CD4-positive, CD25-positive, alpha-beta regulatory T cell (primary cell): ENCODE measurements at places on chromosomes 5 and 9.

GRCh38 chr9:126513159-126514036 lies 100.3 kb upstream of the LMX1B start:
- DNase-seq: no peak
- H3K36me3 ChIP-seq: no peaks in the 10 kb centered on the region
- no peak overlapping the region for H3K4me3 ChIP-seq
- H3K27ac ChIP-seq: no peak overlapping the region
- H3K4me1 ChIP-seq: peaks cover 29% of the 10 kb centered on the region
- peaks cover 18% of the 10 kb centered on the region for H3K27me3 ChIP-seq

DNA sequence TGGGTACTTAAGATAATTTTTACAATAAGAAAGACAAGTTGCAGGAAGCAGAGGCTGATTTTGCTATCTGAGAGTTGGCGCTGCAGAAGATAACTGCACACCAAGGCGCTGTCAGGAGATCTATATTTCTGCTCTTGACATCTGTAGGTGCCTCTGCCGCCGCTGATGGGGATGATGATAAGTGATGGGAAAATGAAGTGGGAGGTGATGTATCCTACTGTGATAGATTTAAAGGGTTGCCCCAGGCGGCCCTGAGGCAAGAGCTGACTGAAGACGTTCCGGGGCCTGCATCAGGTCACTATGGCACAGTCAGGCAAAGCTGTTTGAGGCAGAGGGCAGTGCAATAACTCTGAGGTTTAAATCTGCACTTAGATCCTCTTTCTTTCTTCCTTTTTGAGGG lies 78.1 kb downstream of the SNCAIP start:
- no peak overlapping the region for H3K4me3 ChIP-seq
- no peaks in the 10 kb centered on the region for H3K4me1 ChIP-seq
- no peaks in the 10 kb centered on the region for H3K27me3 ChIP-seq
- DNase-seq: no peak

DNA sequence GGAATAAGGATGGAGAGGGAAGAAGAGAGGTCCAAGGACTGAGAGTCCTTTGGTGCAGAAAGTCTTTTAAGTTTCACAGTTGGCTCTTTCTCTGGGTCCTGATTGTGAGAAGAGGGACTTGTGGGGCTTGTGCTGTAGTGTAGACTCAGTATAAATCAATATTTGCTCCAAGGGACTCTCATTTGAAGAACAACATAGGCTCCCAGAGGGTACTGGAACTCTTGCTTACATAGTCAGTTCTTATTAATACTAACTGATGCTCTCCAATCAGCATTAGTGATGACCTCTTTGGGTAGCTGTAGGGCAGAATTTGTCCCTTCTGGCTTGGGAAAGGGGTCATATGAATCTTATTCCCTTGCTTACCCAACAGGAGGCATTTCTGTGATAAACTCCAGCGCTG lies 62.5 kb upstream of the CXCL14 start:
- no peaks in the 10 kb centered on the region for H3K4me1 ChIP-seq
- no peaks in the 10 kb centered on the region for H3K27me3 ChIP-seq
- DNase-seq: no peak

DNA sequence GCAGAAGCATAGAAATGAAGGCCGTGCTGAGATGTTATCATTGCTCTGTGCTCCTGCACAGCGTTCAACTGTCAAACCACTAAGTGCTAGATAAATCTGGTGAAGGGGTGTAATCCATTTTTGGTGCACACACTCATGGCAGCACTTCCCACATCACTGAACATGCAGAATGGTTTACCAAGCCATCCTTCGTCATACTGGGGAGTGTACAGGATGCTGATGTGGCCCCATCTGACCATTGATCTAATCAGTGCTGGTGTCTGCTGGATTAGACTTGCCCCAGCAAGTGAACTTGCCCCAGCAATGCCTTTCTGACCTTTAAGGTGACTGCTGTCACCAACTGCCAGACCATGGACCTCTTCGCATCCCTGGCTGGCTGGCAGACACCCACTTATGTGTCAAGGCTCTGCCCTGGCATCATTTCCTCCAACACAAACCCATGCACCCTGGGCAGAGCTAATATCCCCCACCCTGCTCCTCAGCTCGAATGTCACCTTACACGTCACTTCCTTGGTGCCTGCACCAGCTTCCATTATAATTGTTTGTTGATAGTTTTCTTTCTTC lies 4.2 kb upstream of the SEMA4D start:
- peak overlapping the region; percentile 75 for H3K27ac ChIP-seq
- no peaks in the 10 kb centered on the region for H3K27me3 ChIP-seq
- H3K4me3 ChIP-seq: peak overlapping the region; percentile 39
- no peaks in the 10 kb centered on the region for H3K36me3 ChIP-seq
- H3K4me1 ChIP-seq: peaks cover 65% of the 10 kb centered on the region

DNA sequence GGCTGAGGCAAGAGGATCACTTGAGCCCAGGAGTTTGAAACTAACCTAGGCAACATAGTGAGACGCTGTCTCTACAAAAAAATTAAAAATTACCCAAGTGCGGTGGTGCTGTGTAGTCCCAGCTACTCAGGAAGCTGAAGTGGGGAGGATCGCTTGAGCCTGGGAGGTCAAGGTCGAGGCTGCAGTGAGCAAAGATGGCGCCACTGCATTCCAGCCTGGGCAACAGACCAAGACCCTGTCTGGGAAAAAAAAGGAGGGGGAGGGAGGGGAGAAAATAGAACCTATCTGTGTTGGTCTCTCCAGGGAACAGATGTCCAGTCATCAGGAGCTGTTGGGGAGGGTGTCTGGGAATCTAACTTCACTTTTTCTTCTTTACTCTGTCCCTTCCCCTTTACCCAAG lies 24.3 kb downstream of the MAT2B start:
- H3K27ac ChIP-seq: no peak overlapping the region
- H3K4me1 ChIP-seq: no peaks in the 10 kb centered on the region
- peaks cover 2% of the 10 kb centered on the region for H3K27me3 ChIP-seq
- DNase-seq: no peak

- DNase-seq: peak; percentile 91
- peak overlapping the region; percentile 83 for H3K4me3 ChIP-seq
- peaks cover 49% of the 10 kb centered on the region for H3K4me1 ChIP-seq
- H3K27ac ChIP-seq: peak overlapping the region; percentile 87
- H3K27me3 ChIP-seq: no peaks in the 10 kb centered on the region
Measured at GRCh38 chr9:20621471-20622329, 599 bp downstream of the MLLT3 start.

- H3K27ac ChIP-seq: no peak overlapping the region
- H3K4me1 ChIP-seq: peaks cover 14% of the 10 kb centered on the region
- no peaks in the 10 kb centered on the region for H3K36me3 ChIP-seq
- no peak overlapping the region for H3K4me3 ChIP-seq
- no peaks in the 10 kb centered on the region for H3K27me3 ChIP-seq
- DNase-seq: no peak
Measured at GRCh38 chr5:139513852-139514485, 31.4 kb upstream of the STING1 start.

DNA sequence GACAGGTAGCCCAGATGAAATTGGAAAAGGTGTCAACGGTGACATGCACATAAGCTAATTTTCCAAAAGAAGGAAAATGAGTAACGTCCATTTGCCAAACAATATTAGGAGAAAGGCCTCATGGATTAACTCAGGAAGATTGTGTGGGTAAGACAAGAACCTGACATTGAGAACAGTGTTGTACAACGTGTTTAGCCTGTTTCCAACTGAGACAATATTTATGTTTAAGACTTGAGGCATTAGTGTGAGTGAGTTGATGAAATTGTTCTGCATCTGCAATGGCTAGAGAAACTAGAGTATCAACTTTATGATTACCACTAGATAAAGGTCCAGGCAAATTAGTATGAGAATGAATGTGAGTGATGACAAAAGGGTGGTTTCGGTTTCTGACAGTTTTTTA lies 191.3 kb upstream of the RAI14 start:
- no peaks in the 10 kb centered on the region for H3K4me1 ChIP-seq
- no peak overlapping the region for H3K27ac ChIP-seq
- no peaks in the 10 kb centered on the region for H3K36me3 ChIP-seq

GRCh38 chr5:169557838-169558237 lies 25.7 kb upstream of the SPDL1 start:
- H3K27me3 ChIP-seq: peaks cover 7% of the 10 kb centered on the region
- no peak for DNase-seq
- no peak overlapping the region for H3K27ac ChIP-seq

- H3K27me3 ChIP-seq: no peaks in the 10 kb centered on the region
- no peaks in the 10 kb centered on the region for H3K36me3 ChIP-seq
- H3K4me3 ChIP-seq: no peak overlapping the region
Measured at GRCh38 chr9:94915476-94916450, 189.3 kb downstream of the AOPEP start.

- H3K27ac ChIP-seq: no peak overlapping the region
- H3K4me3 ChIP-seq: no peak overlapping the region
- H3K4me1 ChIP-seq: no peaks in the 10 kb centered on the region
- no peak for DNase-seq
- no peaks in the 10 kb centered on the region for H3K36me3 ChIP-seq
Measured at GRCh38 chr5:159978358-159978757, 30.6 kb upstream of the TTC1 start.

GRCh38 chr5:173327948-173328843 lies at the start of gene STC2:
TSS of gene STC2 (minus strand) at chr5:173328414. CDS start at chr5:173328193, 221 bp downstream.
- peaks cover 3% of the 10 kb centered on the region for H3K4me1 ChIP-seq
- DNase-seq: no peak
- H3K36me3 ChIP-seq: no peaks in the 10 kb centered on the region
- H3K27ac ChIP-seq: no peak within 1 kb of the TSS

- H3K4me3 ChIP-seq: no peak overlapping the region
- peaks cover 29% of the 10 kb centered on the region for H3K4me1 ChIP-seq
- H3K36me3 ChIP-seq: no peaks in the 10 kb centered on the region
- H3K27me3 ChIP-seq: no peaks in the 10 kb centered on the region
- no peak for DNase-seq
Measured at GRCh38 chr9:78070521-78070920, 38.9 kb upstream of the GNAQ start.

DNA sequence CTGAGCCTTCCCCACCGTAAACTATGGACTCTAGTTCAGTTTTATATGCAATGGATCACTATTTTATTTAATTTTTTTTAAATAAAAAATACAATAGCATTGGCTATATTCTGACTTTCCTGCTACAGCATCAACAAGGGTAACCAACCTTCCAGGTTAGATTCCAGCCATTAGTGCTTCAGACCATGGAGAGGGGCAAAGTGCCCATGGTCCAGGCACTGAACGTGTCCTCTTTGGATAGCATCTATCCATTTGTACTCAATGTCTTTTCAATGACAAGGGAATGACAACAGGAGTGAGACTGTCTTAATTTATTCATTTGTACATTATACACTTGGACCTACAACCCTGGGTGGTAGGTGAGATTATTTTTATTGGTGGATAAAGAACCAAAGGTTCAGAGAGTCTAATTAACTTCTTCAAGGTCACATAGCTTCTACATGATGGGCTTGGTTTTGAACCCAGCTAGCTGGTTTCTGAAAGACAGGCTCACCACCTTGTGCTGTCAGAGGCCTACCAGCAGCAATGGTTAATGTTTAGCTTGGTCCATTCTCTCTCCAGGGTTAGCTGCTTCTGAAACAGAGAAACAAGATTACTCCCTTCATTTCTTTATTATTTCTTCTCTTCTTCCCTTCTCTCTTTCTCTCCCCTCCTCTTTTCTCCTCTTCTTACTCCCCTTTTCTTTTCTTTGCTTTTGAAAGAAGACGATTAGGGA lies 11.5 kb downstream of the TMEM171 start:
- peaks cover 8% of the 10 kb centered on the region for H3K27me3 ChIP-seq
- no peak overlapping the region for H3K27ac ChIP-seq
- no peaks in the 10 kb centered on the region for H3K36me3 ChIP-seq

DNA sequence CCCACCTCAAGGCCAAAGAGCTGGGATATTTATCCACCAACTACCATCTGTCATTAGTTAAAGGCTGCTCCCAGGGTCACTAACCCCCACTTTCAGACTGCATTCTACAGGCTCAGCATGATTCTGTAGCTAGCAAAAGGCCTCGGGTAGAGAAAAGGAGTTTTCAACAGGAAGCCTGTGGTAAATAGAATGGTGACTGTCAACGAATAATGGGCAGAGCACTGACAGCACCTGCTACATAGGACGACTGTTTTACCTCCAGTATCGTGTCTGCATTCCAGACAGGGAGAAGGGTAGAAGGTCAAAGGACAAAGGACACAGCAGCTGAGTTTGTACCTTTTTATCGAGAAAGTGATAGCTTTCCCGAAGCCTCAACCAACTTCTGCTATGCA lies 20.3 kb downstream of the MFAP3 start:
- no peaks in the 10 kb centered on the region for H3K27me3 ChIP-seq
- H3K27ac ChIP-seq: no peak overlapping the region
- H3K4me3 ChIP-seq: no peak overlapping the region
- H3K4me1 ChIP-seq: no peaks in the 10 kb centered on the region
- H3K36me3 ChIP-seq: peaks cover 9% of the 10 kb centered on the region

DNA sequence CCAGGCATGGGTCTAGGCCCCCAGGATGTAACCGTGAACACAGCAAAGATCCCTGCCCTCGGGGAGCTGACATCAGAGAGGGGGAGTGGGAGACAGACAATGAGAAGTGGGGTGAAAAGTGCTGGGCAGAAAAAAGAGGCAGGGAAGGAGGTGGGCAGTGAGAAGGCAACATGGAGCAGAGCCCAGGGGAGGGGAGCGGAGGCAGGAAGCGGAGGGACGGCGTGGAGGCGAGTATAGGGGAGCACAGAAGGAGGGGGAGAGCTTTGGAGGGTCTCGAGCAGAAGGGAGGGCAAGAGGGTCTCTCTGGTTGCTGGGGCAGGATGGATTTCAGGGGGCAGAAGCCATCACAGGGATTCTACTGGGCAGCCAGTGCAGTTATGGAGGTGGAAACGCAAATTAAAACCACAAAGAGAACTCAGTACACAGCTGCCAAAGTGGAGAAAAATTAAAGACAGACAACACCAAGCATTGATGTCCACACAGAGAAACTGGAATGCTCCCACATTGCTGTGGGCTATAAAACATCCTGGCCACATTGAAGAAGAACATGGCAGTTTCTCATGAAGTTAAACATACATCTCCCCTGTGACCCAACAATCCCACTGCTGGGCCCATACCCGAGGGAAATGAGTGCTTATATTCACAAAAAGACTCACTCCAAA lies 21.1 kb upstream of the LAMC3 start:
- no peak for DNase-seq
- H3K4me1 ChIP-seq: no peaks in the 10 kb centered on the region
- no peak overlapping the region for H3K27ac ChIP-seq
- no peak overlapping the region for H3K4me3 ChIP-seq
- H3K36me3 ChIP-seq: no peaks in the 10 kb centered on the region

DNA sequence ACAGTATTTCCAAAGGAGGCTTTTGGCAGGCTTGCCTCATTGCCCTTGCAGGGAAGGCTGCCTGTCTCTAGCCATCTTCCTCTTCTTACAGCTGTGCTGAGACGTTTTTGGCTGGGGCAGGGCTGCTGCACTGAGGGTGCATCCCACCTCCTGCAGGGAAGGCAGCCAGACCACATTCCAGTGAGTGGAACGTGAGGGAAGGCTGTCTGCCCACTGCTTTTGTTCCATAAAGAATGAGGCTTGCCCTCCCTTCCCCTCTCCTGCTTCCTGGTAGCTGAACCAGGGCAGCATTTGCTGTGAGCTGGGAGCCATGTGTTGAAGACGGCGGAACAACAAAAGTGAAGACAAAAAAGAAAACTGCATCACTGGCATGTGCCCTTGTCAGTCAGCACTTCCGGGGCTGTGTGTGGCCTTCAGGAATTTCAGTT lies 16.8 kb downstream of the MGAT1 start:
- DNase-seq: no peak
- H3K4me1 ChIP-seq: no peaks in the 10 kb centered on the region
- peak overlapping the region; percentile 28 for H3K27ac ChIP-seq
- peaks cover 26% of the 10 kb centered on the region for H3K36me3 ChIP-seq
- H3K27me3 ChIP-seq: no peaks in the 10 kb centered on the region

- no peak overlapping the region for H3K4me3 ChIP-seq
- H3K27ac ChIP-seq: no peak overlapping the region
- DNase-seq: no peak
- H3K27me3 ChIP-seq: peaks cover 11% of the 10 kb centered on the region
- H3K4me1 ChIP-seq: no peaks in the 10 kb centered on the region
- H3K36me3 ChIP-seq: no peaks in the 10 kb centered on the region
Measured at GRCh38 chr9:91966503-91966902, 16.5 kb upstream of the ROR2 start.
